ENCODE measurements at places on chromosomes 2 and 18. TPM values are rescaled to one million over a fixed set of nuclear protein-coding genes. Genes with fewer than 3 reads are reported as not detected.

The GYPC gene
- 111 TPM for polyA plus RNA-seq

DNA sequence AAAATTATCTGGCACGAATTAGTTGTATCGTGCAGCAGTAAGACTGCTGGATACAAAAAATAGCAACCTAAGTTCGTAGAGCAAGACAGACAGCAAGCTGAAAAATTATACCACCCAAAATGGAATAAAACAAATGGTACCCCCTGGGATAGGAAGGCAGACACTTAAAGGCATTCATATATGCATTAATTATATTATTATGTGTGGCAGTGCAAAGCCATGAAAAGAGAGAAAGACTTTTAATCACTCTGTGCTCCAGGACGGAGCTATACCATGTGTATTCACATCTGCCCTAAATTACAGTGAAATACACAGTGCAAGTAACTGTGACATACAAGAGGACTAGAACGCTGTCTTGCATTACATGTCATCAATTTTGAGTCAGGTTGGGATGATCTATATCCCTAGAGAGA, 235.9 kb downstream of the GULP1 start:
- DNase-seq: no peak

DNA sequence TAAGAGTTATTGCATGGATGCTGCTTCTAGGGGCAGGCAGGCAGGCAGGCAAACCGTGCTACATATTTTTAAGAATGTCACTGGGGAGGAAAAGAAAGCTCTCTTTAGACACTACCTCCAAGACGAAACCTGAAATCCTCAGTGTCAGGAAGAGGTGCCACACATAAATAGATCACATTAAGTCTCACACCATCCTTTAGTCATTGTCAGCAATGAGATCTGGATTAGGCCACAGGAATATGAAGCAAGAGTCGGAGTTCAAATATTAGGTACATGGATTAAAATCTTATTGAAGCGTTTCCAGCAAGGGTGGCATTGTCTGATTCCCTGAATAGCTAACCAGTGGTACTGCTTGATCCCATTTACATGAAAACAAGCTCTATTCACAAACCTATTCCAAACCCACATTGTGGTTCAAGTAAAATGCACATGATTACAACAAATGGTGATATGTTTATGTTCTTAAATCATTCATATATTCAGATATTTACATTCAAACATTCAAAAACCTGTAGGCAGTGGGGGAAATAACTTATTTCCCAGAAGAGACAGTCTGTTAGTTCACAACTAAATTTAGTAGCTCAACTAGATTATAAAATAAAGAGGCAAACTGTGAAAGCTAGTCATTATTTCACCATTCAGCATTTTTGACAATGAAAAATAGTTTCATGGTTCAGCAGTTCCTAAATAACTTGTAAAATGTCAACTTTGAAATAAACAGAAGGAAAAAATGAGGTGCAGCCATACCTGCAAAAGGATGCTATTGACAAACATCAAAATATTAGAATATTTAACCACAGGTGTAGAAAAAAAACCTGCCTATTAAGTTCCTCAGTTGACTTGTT, 195.4 kb upstream of the SIX3 start:
- no peak for DNase-seq

DNA sequence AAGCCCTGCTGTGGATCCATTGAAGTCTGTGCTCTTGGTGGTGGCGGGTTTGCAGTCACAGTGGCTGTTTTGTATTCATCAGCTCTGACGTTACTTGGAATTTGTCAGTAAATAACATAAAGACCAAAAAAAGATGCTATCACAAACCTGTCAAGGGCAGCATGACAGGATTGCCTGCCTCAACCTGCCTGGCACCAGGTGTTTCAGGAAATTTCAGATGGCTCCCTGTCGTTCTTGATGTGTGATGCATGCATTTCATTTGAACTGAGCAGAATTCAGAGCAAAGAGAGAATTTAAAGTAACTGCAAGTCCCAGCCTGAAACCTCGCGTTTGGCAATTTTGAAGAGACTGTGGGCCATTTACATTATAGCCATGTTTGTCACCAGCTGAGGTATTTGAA, 50.3 kb upstream of the EPC2 start:
- DNase-seq: no peak

GRCh38 chr18:56038171-56039030, 450.4 kb upstream of the TCF4 start:
- peak; percentile 22 for DNase-seq

- no peak for DNase-seq
Measured at GRCh38 chr2:45951025-45951727, 299.7 kb downstream of the PRKCE start.
